MV-4-11 (cell line): ENCODE measurements at places on chromosomes 6 and 20.

- no peak for DNase-seq
Measured at GRCh38 chr6:159828074-159828473, 28.0 kb downstream of the PNLDC1 start.

DNA sequence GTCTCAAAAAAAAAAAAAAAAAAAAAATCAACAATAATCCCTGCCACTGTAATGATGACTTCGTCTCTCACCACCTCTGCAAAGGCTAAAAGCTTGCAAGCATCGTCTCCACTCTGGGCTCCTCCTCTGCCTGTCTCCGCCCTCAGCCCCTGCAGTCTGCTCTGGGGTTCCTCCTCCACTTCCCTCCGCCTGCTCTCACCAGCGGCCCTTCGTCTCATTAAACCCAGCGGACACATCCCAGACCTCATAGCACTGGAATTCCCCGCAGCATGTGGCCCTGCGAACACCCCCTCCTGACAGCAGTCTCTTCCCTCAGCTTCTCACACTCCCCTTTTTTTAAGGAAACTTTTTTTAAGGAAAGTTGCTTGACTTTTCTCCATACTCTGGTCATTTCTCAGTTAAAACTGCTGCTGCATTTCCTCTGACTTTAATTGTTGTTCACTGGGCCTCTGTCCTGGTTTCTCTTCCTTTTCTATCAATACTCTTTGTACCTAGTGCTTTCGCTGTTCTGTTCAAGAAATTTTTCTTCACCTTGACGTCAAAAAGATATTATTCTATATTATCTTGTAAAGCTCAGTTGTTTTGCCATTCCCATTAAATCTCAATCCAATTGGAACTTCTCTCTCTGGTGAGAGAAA, 70.9 kb upstream of the PLEKHG1 start:
- no peak for DNase-seq

DNA sequence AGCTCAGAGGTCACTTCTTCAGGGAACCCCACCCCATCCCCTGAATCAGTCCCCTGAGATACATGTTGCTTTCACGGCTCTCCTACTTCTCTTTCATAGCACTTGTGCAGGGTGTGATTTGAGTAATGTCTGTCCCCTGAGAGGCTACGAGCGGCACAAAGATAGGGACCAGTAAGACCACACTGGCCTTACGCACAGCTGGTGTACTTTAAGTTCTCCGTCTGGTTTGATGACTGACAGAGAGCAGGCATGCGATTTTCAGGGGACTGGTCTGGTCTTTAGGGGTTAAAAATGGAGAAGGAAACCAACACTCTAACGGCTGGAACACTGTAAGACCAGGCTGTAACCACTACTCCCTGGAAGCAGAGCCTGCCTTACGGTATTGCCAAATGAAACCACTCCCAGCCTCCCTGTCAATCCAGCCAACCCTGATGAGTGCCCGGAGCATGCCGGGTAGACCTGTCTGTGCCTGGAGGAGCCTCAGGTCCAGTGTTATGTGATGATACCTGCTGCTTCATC, 47.1 kb downstream of the ELMO2 start:
- DNase-seq: peak; percentile 93

DNA sequence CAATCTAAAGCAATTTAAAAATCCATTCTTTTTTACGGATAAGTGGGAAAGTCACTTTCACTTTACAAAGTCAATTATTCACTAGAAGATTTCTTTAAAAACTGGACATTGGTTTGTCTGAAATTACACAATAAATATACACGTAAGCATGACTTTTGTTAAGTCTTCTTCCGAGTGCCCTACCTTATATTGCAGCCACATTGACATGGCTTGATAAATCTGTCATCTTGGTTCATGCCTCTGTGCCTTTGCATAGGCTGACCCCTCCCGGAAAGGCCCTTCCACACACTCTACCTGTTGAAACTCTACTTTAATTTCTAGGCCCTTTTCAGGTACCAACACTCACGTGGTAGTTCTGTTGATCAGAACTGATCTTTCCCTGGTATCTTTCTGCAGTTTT, 104.1 kb downstream of the SH3BGRL2 start:
- DNase-seq: no peak

- no peak for DNase-seq
Measured at GRCh38 chr20:51528263-51529027, 14.1 kb downstream of the NFATC2 start.

DNA sequence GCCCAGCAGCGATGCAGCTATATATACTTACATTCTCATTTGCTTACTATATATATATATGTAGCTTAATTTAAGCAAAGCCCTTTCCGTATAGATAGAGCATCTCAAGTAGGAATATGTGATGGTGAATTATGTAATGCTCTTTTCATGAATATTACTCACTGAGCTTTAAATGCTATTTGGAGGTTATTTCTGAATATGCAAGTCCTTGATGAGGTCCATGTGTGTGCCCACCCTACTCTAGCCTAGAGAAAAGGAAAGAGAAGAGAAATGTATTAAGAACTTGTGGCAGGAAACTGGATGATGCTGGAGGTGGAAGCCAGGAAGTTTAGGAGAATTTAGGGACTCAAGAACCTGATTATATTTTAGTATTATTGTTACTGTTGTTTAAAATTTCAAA, 63.2 kb downstream of the PHACTR1 start:
- DNase-seq: no peak

GRCh38 chr6:88547768-88548167, 381.6 kb upstream of the CNR1 start:
- peak; percentile 5 for DNase-seq

DNA sequence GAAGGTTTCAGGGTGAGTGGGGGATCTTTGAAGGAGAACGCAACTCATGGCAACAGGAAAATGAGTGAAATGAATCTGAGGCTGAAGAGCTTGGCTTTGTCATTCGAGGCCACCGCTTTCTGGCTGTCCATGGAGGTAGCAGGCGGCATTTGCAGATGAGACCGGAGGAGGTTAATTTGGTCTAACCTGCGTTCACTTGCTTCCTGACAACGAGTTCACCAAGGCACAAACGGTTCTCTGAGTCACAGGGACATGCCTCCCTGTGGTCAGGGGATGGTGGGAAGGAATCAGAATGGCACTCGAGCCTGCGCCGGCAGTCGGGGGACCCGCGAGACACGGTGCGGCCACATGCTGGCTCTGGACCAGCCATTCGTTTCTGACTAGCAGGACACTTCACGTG, 75.0 kb downstream of the IRF4 start:
- DNase-seq: no peak

DNA sequence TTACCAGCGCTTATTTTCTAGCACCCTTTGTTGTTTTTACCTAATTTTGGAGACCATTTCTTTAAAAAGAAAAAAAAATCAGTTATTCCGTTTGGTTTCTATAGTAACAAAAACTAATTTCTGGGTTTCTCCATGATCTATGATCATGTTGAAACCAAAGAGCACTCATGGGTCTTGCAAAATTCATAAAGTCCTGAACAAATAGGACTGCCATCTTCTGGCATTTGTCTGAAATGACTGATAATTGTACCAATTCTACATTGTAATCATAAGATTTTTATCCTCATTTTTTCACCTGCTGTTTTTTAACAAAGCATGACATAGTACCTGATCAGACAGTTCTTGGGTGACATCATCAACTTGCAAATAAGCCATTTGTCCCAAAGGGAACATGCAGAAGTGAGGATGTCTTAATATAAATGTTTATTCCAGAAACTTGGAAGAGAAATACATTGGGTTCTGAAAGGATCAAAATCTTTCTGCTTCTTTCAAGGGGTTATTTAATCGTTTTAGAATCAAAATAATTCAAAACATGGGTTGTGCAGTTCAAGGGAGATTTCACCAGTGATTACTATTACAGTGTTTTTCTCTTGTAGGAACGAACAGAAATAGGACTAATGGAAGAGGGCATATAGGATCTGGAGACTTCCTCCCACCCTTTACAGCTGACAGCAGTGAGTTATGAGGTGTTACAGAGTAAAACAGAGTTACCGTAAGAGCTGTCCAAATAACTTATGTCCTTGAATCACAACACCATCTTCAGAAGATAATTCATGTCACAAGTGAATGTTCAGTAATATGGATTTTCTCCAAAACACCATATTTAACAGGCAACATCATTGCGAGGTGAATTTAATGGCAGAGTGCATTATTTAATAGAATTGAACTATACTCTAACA, 87.1 kb upstream of the GJE1 start:
- DNase-seq: no peak

GRCh38 chr6:21997119-21998037, 299.5 kb downstream of the PRL start:
- no peak for DNase-seq

- no peak for DNase-seq
Measured at GRCh38 chr6:155309150-155309549, 5.1 kb downstream of the TFB1M start.

DNA sequence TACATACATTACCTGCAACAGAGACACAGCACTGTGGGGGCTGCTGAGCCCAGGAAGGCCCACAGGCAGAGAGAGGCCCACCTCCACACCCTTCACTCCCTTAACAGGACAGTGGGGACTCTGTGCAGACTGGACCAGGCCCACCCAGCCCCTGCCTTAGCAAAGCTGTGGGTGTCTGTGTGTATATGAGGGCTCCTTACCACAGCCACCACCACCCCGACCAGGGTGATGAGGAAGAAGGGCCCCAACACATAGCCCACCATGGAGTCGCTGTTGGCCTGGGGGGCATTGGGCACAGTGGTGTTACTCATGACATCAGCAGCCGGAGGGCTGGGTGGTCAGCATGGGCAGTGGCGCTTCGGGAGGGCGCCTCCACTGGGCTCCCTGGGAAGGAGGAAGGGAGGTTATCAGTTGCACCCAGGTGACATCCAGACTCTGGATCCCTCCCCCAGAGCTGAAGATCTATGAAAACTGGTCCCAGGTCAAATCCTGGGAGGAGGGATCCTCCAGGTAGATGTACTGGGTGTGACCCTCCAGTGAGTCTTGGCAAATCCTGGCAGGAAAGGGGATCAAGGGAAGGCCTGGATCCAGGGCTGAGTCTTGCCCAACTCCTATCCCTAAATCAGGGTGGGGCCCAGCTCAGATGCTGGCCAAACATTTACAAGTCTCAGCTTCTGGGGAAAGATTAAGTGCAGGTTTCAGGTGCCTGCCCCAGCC, 1.2 kb downstream of the SMIM29 start:
- DNase-seq: no peak

GRCh38 chr6:156030053-156030452, 574.4 kb upstream of the NOX3 start:
- DNase-seq: no peak

DNA sequence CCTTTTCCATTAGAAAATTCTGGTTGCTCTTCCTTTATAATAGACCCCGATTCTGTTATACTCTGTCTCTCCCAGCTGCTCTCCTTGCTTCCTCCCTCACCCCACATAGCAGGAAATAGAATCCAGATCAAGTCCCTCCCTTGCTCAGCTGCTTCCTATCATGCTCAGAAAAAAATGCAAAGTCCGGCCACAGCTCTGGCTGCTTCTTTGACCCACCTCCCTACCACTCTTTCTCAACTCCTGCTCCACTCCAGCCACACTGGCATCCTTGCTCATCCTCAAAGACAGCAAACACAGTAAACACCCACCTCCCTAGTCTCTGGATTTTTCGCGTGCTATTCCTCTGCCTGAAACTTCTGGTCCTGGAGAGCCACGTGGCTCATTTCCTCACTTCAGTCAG, 9.1 kb upstream of the SLC22A16 start:
- DNase-seq: peak; percentile 71

DNA sequence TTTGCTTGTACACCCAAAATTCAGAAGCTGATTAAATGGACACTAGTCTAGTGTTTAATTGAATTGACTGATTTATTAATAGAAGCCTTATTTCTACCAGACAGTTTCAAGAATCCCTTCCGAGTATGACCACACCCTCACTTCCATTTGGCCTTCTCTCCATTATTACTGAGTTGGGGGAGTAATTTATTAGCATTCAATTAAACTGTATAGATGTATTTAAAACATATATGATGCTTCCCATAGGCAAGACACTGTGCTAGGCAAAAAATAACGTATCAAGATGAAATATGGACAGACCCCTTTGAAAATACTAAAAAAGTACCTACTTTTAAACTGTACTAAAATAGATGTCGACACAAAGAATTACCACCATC, 112.9 kb upstream of the PHACTR1 start:
- DNase-seq: no peak

DNA sequence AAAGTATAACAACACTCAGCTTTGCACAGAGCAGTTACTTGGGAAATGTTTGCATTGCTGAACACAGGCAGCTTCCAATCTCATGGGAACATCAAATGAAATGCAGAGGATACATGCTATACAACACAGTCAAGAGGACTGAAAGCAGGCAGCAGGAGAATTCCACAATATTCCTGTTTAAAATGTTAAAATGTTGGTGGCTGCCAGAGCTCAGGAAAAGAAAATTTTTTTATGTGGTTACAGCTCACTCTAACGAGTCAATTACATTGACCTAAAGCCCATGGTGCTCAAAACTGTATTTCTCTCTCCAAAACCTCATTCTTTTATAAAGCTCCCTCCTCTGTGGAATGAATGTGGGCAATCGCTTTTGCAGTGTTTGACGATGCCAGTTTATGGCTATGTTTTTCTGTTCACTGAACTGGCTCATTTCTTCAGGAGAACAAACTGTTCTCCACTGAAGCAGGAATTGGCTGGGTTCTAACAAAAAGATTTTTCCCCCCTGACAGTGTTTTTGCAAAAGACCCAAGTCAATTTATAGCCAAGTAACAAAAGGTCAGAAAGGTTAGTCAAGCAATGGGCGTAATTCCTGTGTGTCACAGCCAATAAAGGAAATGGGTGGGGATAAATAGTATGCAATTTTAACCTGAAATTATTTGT, 69.0 kb downstream of the ZHX3 start:
- no peak for DNase-seq
